ENCODE measurements at places on chromosomes 2 and 18.

- no peak for DNase-seq
Measured at GRCh38 chr18:7261199-7261598, 30.3 kb downstream of the LRRC30 start.

- DNase-seq = no peak
Measured at GRCh38 chr2:125526093-125526492, 1129.9 kb upstream of the GYPC start.

DNA sequence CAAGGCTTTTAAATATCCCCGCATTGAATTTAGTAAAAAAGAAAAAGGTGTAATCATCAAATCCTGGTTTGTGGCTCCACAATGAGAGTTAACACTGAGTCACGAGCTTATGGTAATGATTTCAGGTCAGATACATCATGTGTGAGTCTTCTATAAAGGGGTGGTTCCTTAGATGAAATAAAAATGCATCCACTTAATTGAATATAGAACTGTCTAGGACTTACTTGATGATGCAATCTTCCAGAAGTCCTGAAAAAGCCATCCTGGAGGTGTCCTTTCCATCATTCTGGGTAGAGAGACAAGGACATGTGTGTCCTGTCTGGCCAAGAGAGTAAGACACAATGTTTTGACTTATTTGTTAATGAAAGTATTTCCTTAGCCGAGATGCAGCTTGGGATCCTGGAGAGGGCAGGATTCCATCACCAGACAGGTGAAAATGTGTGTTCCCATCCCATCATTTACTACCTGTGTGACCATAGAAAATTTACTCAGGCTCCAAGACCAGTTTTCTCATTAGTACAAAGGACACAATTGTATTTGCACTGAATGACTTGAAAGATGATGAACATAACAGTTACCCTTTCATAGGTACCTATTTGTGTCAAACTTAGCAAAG, 1539.8 kb upstream of the PIK3C3 start:
- no peak for DNase-seq

DNA sequence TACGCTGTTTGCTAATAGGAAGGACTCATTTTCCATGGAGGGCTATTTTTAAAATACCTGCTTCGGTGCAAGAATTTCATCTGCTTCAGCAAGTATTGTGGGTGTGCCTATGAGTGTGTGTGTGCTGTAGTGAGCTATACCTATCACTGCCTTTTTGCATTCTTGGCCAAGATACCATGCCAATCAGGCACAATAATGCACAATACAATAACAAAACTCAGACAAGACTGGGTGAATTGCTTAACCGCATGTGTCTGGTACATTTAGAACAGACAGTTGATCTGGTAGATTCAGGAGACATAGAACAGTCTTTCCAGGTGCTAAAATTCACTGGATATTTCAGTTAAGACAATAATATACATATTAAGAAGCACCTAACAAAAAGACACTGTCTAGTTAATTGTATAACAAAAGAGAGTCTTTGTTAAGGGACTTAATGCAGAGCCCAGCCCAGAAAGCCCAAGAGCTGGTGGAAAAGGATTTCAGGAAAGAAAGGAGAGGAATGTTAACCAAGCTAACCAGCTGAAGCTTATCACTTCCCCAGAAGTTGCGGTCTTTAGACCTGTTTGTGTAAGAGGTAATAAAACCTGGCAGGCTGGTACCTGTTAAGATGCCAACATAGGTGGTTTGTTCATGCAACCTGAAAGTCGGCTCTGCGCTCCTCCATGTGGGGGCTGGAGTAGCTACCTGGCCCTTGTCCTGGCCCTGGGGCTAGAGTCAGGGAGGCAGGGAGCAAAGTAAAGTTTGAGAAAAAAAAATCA, 153.3 kb upstream of the RBMS1 start:
- DNase-seq = no peak

Measured in stimulated activated CD4-positive, alpha-beta T cell treated with anti-CD3 and anti-CD28 coated beads, TNF-alpha, amount 100 ng/mL, for 1 hour (primary cell).